ENCODE measurements at places on chromosomes 5 and 9.

DNA sequence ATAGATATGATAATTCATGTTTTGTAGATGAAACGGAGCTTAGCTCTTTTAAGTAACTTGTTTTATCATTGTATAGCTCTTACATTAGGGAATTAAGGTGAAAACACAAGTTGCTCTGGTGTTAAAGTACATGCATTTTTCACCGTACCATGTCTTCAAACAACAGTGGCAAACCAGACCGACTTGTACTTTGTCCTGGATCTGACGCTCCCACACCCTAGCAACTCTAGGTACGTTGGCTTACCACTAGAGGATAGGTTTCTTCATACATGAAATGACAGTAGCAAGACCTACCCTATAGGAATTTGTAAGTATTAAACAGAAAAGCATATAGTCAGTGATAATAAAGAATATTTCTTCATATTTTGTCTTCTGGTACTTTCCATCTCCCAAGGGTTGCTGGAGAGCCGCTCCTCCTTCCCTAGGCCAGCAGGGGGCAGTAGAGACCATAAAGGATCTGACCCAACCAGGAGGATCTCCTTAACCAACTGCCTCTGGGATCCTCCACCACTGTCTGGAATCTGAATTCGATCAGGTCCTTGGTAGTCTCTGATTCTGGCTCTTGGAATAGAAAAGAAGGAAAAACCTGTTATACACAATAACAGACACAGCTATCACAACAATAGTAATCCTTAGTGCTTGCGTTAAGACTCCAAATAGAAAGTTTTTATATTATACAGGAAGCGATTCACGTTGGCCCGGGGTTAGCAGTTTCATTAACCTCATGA is 136.7 kb downstream of the CAVIN4 start:
- peak; percentile 86 for DNase-seq

GRCh38 chr5:67063055-67063454 is 133.5 kb downstream of the CD180 start:
- no peak for DNase-seq

DNA sequence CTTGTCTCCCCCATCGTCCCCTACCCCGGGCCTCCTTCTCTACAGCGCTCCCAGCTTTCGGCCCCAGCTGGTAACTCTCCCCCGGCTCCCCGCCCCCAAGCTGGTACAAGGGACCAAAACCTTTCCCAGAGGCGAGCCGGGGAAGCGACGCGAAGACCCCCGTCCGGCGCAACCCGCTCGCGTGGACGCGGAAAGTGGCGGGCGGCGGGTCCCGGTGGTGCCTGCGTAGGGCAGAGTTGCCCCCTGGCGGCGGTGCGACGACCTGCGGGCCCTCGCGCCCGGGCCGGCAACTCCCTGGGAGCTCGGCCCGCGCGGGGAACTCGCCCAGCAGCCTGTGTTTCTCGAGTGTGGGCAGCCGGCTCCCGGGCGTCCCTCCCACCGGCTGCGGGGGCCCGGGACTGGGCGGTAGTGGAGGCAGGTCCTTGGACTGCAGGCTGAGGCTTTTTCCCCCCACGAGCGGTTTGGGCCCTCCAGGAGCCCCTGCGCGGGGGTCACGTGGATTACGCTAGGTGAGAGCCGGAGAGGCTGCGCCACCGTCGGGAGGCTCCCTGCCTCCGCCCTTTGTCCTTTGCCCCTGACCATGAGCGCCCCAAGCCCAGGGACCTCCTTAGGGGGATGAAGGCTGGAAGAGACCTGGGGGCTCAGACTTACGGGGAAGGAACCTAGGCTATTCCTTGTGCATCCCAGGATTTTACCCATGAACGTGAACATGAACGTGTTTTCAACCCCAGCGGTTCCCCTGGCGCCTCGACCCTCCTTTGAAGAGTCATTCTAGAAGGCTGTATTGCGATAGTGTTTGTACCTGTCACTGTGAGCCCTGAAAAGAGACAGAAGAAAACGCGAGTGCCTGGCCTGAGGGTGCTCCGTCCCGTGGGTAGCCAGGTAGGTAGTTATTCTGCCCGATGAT is 2.9 kb upstream of the FOXD1 start:
- DNase-seq = no peak

DNA sequence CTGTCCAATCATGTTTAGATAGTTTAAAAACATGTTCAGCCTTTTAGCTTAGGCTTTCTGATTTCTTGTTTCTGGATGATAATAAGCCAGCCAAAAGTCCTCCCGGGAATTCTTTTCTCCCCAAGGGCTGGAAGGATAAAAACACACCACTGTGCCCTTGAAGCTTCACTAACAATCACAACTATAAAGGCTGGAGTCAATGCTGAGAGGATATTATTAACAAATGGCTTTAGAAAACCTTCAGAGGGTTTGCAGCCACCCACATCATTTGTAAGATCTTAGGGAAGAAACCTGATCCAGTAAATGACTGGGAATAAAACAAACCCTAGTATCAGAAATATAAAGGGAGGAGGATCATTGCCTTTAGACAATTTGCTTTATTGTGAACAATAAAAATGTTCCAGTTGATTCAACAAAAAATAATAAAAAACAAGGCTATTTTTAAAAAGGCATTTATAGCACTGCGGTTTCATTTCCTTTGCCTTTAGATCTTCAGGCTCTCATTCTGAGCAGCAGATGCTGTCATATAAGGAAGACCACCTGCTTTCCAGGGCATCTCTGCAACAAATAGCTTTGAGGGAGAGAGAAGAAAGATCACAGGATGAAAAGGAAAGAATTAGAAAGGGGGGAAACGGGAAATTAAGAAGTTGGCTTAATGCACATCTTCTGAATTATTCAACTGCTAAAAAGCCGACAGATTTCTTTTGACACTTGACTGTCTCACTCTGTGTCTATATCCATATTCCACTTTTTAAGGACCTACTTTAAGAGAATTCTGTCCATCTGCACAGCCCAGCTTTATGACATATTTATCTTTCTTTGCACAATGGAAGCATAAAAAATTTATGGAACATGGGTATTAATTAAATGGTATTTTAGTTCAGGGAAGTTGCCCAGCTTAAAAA is 277.2 kb upstream of the SLC24A2 start:
- DNase-seq = no peak

DNA sequence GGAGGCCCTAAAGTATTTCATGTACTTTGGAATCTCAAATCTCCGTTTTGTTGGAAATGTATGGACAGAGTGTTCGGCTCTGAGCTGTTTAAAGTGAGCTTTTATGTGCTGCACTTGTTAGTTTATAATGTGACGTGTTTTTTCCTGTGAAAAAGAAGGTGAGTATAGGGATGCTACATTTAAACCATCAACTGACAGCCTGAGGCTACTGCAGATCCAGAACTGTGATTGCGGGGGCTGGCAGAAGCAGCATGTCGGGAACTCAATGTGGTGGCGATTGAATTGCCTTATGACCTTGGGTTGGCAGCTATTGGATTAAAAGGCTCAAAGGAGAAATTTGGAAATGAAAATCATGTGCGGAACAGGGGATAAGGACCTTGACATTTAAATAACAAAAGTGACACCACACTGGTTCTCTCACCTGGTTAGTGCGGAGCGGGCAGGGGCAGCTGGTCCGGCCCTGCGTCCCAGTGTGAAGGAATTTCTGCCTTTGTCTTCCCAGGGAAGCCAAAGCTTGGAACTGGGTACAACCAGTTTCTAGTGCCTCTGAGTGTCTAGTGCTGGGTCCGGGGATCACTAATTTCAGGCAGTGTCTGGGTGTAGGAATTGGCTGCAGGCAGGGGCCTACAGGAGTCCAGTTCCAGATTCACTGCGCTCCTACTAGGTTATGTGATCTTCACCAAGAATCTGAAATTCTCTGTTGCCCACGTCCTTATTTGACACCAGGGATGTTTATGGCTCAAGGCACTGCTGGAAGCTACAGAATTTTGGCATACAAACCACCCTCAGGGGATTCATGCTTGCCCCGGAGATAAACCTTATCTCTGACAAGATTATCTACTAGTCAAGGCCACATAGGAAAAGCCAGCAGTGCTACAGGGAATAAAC is 120.7 kb upstream of the ERCC6L2 start:
- DNase-seq = no peak

- DNase-seq = no peak
Observed at GRCh38 chr9:133523106-133523505, 1.7 kb downstream of the MYMK start.

DNA sequence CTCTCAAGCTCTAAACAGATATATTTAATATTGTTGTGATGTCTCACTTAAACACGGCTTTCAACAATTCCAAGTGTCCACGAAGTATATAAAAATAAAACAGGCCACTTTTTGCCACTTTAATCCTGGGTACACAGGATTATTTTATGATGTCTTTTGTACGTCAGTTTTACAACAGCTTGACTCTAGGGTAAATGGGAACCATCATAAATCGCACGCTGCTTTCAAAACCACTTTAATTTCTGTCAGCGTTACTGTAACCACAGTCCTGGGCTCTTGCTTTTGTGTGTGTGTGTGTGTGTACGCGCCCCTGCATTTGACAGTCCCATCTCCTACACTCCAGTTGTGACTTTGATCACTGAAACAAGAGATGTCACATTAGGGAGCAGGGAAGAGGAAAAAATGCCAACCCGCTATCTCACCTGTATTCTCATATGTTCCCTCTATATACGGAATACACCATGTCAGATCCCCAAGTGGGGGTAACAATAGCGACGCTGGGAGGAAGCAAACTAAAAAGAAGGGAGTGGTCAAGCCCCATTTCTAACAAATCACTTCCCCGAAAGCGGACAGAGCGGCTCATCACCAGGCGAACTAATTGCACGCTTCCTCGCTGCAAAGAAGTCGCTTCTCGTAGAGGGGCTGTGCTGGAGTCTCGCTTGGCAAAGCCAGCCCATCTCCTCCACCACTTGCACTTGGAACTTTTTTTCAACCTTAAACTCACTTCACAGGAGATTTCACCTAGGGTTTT is 1.2 kb downstream of the BNC2 start:
- DNase-seq = no peak

GRCh38 chr5:9363026-9363425 is 182.8 kb downstream of the SEMA5A start:
- no peak for DNase-seq

- DNase-seq = no peak
Observed at GRCh38 chr9:9079473-9079872, 1279.9 kb upstream of the DMAC1 start.

- DNase-seq = peak; percentile 51
Observed at GRCh38 chr9:90099262-90099963, 494.6 kb downstream of the GADD45G start.

- no peak for DNase-seq
Observed at GRCh38 chr5:107580889-107581820, 89.6 kb downstream of the EFNA5 start.

GRCh38 chr5:135015942-135016341 is 18.1 kb downstream of the PITX1 start:
- no peak for DNase-seq

DNA sequence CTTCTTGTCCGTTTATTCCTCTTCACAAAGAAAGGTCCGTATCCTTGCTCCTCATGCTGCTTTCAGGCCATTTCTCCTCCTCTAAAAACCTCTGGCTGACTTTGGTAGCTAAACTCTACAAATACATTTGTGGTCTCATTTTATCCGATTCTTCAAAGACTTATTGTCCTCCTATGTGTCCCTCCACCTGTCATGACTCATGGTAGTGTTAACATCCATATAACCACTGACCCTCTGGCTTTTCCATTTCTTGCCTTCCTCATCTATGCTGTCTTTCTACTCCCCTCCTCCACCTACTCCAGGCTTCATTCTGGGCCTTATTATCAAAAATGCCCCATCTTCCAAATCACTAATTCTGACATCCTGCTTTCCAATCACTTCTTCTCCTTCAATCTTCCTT is 4.1 kb upstream of the SEMA6A start:
- DNase-seq = no peak

GRCh38 chr9:134839455-134840125 is 41.0 kb upstream of the FCN2 start:
- DNase-seq = no peak

DNA sequence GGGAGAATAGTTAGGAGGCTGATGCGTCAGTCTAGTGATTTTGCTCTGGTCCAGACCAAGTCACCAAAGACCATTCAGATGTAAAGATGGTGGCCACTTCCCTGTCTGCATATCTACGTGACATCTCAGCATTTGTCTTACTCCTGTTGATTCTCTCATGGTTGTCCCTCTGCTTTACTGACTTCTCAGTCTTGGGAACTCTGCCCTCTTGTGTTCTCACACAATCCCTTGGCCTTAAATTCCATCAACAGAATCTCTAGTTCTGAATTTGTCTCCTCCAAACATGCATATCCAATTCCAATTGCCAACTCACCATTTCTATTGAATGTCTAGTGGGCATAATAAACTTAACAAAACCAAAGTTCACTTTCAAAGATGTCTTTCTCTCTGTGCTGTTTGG is 147.8 kb downstream of the SLC24A2 start:
- DNase-seq = peak; percentile 70

- DNase-seq = no peak
Observed at GRCh38 chr9:100084128-100084453, 14.7 kb downstream of the ERP44 start.

GRCh38 chr9:24095246-24095645 is 269.2 kb upstream of the ELAVL2 start:
- no peak for DNase-seq

GRCh38 chr5:162444129-162444762 is 376.7 kb downstream of the GABRG2 start:
- no peak for DNase-seq

GRCh38 chr5:10489810-10490426 is 48.2 kb downstream of the ROPN1L start:
- peak; percentile 33 for DNase-seq

DNA sequence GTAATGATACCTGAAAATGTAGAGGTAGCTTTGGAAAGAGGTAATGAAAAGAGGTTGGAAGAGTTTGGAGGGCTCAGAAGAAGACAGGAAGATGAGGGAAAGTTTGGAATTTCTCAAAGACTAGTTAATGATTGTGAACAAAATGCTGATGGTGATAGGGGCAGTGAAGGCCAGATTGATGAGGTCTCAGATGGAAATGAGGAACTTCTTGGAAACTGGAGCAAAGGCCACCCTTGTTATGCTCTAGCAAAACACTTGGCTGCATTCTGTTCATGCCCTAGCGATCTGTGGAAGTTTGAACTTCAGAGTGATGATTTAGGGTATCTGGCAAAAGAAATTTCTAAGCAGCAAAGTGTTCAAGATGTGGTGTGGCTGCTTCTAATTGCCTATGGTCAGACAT is 161.2 kb upstream of the SPEF2 start:
- no peak for DNase-seq

GRCh38 chr9:95031711-95032461 is 285.6 kb downstream of the FANCC start:
- DNase-seq = peak; percentile 71

DNA sequence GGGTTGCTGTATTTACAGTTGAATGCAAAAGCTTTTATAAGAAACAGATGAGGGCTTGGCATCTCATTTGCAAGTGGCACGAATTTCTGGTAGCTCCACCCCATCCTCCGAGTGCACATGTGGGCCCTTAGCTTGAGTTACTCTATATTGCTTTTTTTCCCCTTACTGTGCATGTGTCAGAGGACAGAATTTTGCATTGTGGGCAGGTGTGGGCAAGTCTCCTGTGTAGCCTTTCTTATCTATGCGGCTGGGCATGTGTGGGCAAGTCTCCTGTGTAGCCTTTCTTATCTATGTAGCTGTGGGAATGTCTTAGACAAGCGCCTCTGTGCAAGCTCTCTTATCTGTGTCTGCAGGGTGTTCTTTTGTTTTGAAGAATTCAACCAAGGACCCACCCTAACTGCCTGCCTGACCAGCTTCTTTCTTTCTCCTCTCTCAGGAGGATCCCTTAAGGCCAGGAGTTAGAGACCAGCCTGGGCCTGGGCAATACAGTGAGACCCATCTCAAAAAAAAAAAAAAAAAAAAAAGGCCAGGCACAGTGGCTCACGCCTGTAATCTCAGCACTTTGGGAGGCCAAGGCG is 34.1 kb upstream of the SIL1 start:
- no peak for DNase-seq
